Fibroblast of mammary gland (primary cell): ENCODE measurements at places on chromosomes 3 and 15.

DNA sequence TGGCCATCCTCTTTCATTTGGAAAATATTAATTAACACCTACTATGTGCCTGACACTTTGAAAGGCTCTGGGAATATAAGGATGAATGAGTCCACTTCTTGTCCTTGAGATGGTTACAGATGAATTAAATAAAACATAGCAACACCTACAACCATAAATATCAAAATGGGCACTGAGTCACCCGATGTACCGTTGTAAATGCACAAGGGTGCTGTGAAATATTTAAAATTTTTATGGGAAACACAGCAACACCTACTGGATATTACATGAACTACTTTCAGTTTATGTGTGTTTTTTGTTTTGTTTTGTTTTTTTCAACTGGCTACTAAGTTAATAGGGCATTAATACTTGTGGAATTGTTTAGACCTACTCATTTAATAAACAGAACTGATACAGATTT lies 239.0 kb upstream of the NAALADL2 start:
- DNase-seq = peak; percentile 54

GRCh38 chr3:4776399-4776979 lies 202.7 kb upstream of the BHLHE40 start:
- DNase-seq = no peak

GRCh38 chr15:91186904-91187656 lies 87.0 kb downstream of the SV2B start:
- peak; percentile 6 for DNase-seq

- DNase-seq = no peak
These were observed 20.7 kb downstream of the TATDN2 start for GRCh38 chr3:10268930-10269329.

DNA sequence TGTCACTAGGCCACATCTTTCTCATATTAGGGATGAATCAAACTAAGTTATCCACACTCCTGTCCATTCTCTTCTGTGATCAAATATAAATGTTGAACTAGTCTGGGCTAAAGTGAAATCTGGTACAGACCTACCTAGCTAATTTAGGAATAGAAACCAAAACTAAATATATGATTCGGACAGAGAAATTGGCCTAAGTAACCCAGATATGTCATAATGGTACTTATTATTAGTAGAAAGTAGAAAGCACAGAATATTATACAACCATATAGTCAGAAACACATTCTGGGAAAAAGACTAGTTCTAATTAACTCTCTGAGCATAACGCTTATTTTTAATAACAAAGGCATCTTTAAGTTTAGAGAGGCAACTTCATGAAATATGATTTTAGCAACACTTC lies 389.0 kb downstream of the LSAMP start:
- DNase-seq = no peak

DNA sequence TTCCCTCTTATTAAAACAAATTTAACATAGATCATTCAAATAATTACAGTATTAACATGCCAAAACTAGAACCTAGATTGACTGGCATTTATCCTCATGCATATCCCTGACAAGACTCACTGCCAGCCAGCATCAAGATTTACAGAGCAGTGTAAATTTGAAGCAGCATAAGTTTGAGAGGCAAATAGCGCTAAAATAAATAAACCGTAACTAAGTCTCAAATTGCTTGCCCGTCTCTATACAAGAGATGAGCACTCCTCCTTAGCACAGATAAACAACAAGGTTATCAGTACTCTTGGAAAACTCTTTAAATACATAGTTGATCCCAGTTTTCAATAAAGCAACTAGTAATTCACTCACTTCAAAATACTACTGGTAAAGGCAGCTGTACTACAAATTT lies 29.6 kb downstream of the MSL2 start:
- DNase-seq = no peak

DNA sequence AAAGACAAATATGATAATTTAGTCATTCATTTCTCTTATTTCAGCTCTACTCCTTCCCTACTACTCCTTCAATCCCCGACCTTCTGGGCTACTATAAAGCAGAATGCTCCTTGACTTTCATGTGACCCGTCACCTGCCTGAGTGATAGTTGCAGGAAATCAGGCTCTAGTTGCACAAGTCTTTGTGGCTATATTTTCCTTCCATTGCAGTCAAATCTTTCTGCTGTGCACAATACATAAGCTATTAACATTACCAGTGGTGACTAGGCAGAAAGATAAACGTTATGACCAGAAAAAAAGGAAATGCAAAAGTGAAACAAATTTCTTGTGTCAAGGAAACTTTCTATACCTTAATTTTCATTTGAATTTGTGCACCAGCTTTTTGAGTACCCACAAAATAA lies 2.3 kb downstream of the SUCNR1 start:
- no peak for DNase-seq
